ENCODE measurements at places on chromosomes 2 and 18.

DNA sequence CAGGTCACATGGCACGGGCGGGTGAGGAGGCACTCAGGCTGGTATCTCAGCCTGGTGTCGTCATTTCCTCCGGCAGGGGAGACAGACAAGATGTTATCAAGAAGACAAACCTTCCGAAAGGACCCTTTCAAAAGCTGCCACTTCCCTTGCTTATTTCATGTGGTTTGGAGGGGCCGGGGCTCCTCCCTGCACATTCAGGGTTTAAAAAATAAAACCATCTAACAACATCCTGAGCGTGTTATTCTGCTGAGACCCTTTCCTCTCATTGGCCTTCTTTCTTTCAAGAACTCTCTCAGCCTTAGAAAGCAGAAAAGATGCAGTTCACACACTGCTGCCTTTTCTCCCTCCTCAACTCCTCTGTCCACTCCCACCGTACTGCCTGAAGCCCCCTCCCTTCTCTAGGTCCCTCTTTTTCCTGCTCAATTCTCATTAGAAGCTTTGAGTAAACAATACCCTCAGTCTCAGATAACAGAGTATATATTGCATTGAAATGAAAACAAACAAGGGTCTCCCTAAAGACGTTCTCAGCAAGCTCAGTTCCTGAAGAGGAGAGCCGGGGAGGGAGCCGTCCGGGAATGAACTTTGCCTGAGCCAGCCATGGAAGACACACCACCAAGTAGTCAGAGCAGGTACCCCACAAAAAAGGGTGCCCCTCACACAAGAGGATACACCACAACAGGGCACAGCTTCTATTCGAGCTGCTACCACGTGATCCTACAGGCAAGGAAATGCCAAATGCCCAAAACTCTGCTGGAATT, 9.7 kb downstream of the SMAD7 start:
- DNase-seq = no peak

DNA sequence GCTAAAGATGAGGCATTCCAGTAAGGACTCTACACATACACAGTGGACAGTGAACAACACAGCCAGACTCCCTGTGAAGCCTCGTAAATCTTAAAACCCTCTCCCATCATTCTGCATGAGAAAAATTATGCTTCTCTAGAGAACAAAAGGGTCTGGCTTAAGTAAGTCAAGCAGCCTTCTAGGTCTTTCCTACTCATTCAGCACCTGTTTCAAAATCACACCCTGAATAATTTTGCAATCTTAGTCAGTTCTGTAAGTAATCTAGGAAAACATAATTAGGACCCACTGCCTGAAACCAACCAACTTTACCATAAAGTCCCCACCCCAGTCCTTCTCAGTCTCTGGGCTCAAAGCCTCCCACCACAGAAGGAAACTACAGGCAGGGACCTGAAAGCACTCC, 19.7 kb downstream of the IAH1 start:
- no peak for DNase-seq

GRCh38 chr2:45729753-45730512, 78.5 kb downstream of the PRKCE start:
- no peak for DNase-seq

DNA sequence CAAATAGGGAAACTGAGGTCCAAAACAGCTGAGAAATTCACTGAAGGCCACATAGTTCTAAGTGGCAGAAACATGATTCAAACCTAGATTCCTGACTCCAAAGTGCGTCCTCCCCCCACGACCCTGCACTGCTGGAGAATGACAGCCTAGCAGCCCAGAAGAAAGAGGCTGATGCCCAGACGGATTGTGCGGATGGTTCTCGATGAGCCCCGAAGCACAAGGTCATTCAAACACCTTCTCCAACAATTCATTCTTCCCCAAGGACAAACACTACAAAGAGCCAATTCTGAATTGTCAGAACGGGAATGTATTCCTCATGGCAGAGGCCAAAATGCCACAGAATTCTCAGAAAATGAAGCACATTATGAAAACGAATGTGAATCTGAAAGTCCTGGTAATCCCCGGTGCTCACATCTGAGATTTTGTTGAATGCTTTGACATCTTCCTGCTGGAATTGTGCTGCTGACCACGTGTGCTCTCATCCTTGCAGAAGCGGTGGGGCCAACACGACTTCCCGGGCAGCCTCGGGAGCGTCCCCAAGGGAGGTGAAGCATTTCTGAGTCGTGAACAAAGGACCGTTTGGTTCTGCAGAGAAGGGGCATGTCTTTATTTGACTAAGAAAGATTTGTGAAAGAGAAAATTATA, 337.0 kb downstream of the EIPR1 start:
- no peak for DNase-seq

DNA sequence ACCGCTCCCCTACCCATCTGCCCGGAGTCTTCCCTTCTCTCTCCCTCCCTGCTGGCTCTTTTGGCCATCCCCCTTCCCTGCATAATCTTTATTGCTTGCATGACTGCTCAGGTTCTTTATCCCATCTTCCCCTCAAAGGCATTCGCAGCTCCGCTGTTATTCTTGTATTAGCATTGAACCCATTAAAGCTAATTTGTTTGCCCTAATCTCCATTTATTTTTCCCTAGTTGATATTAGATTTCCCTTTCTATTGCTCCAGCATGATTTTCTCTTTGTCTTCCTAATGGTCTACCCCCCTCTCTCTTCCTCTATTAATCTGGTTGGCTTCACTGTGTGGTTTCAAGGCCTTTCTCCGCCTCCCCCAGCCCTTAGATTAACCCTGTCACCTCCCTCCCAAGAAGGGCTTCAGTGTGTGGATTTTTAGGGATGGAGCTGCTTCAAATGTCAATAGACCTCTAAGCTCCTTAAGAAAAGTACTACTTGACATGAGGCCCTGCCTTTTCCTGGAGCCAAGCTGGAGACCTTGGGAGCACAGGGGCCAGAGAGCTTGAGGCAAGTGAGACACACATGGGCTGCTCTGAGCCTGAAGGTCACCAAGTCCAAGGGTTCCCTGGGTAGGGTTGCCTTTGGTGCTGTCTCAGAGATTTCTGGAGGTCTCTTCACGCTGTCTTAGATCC, 20.1 kb downstream of the PAX8 start:
- no peak for DNase-seq

- DNase-seq = no peak
These were observed 252.6 kb downstream of the RND3 start for GRCh38 chr2:150234787-150235446.

DNA sequence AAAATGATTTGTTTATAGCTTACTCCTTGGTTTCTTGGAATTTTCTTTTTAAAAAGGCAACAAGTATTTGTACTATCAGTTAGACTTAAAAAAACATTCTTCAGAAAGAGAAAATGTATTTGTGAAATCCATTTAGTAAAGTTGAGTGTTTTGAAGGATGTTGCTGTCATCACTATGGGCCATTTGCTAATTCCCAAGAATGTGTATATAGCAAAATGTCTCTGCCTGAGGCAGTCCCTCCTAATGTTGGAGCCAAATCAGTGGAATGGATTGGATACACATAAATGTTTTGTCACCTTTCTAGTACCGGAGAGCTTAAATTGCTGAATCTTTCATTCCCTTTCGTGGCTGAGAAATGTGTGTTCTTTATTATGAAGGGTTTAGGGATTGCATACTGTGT, 890.2 kb upstream of the ZEB2 start:
- DNase-seq = no peak

DNA sequence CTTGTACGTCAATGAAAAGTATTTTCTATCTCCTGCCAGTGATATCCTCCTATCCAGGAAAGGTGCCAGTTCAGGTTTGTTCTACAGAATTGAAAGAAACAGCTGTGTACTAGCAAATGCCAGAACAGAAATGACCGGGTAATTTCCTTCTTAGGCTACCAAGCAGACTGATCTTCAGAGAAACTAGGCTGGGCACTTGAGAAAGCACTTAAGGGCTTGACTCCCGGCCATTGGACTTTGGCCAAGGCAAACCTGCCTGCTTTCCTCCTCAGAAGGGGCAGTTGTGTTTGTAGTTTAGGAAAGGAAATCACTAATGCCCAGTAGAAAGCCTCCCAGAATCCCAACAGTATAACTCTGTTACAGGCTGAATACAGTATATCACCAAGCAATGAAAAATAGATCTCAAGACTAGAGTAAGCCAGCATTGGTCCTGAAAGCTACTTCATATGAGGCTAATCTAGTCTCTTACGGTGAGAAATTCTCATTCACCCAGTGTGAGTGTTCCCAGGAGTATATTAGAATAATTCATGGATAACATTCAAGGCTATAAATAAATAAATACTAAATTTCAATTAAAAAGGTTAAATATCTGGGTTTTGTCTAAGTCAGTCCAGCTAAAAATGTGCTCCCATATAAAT, 43.0 kb upstream of the COL5A2 start:
- DNase-seq = no peak

DNA sequence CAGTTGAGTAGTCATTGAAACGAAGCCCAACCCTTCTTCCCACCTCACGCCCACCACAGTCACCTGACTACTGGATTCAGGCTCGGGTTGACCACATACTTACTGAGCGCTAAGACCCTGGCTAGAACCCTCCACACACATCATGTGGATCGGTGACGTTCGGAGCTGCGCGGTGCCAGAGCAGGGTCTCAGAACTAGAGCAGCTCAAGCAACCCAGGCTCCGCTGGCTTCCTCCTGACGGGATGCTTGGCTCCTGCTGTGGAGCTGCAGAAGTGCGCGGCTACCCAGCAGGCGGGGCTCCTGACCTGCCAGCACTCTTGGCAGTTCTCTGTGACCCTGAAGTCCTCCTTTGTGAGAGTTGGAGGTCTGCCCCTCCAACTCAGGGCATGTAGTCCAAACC, 90.6 kb upstream of the MBOAT2 start:
- no peak for DNase-seq

- no peak for DNase-seq
These were observed 21.1 kb downstream of the HDAC4 start for GRCh38 chr2:239379641-239380170.

DNA sequence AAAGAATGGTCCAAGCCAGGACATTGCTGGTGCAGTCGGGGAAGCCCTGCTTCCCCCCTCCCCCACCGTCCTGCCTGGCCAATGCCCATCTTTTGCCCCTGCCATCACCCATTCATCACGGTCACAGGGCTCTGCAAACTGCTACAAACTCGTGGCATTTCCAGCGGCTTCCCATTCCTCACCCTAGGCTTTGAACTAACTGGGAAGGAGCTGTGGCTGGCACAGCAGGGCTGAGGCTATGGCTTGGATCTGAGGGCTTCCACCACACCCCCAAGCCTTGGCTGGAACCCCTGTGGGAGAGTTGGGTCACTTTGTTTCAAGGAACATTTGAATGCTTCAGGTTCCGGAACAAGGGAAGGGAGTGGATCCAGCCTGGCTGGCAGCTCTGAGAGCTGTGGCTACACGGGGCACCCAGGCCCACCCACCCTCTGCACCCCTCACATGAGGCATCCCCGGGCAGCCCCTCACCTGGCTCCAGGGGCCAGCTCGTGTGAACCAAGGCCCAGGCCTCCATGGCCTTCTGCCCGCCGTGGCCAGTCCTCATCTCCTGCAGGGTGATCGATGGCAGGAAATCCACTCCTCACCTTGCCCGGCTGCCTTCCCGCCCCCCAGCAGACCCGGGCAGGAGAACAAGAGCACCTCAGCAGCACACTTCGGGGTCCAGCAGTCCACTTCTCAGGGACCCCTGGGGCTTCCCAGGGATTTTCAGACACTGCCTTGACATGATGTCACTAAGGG, 58.8 kb upstream of the OTOS start:
- DNase-seq = no peak

Data from NCI-H1417 treated with DMSO at 0.1 percent for 48 hours (cell line).